Frontal cortex (tissue), 4 donors: ENCODE measurements at places on chromosomes 13 and 19. TPM values are rescaled to one million over a fixed set of nuclear protein-coding genes. Genes with fewer than 3 reads are reported as not detected.

DNA sequence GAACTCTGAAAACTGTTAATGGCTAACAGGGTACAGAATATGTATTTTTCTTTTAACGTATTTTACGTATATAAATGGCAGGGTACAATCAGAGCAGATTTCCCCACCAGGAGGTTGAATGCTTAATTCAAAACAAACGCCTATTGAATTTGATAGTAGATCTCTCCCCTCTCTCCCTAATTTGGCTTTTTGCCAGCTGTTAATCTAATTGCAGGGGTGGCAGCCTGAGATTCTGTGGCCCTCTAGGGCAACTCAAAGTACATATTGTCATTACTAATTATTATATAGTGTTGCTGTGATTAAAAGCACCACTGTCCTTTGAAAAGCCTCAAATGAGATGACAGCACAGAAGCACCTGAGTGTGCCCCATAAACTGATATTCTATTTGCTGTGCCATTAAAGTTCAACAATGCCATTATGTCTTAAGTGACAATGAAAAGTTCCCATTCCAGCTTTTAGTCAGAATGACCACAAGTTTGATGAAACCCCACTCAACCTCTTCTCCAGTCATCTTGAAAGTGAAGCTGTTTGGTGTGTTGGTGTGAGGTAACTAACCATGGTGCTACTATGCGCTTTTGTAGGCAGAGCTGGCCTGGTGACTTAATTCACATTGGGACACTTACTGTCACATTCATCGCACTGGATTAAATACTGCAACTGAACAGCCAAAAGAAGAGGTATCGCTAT is 351.4 kb downstream of the KCNRG start:
- no peak for DNase-seq

DNA sequence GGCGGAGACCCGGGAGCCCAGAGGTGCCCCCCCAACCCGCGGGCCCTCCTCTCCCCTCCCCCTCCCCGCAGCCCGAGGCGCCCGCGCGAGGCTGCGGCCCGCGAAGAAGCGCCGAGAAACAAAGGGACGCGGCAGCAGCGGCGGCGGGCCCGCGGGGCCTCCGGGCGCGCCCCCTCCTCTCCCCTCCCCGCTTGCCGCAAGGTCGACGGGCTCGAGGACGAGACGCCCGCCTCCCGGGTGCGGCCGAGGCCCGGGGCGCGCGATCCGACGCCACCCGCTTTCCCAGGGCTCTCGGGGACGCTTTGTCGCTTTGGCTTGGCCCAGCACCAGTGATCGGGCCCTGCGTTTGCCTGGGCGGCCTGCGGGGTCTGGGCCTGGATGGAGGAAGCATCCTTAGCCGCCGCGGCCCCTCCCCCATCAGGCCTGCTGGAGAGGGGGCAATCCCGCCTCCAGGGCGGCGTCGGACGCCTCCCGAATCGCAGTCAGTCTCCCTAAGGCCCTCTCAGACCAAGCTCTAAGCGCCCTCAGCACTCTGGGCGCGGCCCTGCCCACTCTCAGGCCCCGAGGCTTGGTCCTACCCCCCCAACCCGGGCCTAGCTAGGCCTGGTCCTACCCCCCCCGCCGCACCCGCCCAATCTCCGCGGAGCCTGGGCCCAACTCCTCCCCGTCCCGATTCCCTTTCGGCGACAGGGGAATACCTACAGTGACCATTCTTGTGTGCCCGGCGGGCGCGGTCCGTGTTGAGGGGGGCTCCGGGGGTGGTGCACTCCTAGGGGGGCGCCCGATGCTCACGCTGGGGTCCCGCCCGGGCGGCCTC is 740 bp downstream of the ELAVL3 start:
- DNase-seq = peak; percentile 33

Gene SMIM24
- not detected for total RNA-seq

DNA sequence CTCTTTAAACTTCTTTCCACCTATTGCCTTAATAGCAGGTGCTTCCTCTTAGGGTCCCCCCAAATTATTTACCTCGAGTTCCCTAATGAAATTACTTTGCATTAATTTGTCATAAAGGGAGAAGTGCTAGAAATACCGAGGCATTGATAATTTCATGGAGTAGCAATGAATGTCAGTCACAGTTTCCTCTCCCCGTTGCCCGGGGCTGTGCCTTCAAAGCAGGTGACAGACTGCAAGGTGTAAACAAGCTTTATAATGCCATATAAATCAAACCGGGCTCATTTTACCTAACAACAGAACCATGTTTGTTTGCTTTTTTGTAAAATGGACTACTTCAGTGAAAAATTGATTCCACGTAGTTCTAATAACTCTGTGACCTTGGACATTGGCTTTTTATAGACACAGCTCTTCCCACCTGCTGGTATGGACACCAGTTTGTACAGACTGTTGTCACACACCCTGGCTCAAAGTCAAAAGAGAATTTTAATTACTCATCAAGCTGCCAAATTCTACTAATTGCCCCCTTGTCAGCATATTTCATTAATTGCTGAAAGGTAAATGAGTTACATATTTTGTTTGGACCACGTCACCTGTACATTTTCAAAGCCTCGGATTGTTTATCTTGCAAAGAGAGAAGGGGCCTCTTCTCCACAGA is 171.1 kb downstream of the STK24 start:
- no peak for DNase-seq

DNA sequence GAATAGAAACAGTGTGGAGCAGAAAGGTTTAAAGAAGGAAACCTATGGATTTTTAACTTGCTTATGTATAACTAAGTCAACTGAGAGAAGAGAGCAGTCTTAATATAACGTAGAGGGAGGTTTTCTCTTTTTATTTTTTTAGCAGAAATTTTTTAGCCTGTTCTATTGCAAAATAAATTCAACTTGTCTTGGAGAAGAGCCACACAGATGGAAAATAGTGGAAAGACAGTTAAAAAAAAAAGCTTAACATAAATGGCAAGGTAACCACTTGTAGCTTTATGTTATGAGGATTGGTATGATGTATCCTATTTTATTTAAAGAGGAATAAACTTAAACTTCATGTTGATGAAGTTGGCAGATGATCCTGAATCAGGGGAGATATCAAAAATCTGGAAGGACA is 312.4 kb downstream of the SHISA2 start:
- no peak for DNase-seq

Gene PLEKHJ1
- 40.8 TPM for total RNA-seq

DNA sequence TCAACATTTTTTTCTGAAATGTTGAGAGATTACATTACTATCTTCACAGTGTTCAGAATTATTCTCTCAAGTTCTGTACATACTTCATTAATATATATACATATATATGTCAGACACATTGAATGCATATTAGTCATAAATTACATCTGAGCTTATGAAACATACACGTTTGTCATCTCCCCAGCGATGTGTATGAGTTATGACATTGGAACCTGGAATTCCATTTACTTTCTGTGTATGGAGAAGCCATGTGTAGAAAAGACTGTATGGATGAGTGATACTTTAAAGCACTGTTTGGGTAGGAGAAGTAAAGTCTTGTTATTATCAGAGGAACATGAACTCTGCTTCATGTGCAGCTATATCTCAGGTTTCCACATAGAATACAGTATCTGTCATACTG is 167.2 kb downstream of the FGF14 start:
- no peak for DNase-seq

- DNase-seq = no peak
These were observed 125.9 kb downstream of the COL4A2 start for GRCh38 chr13:110433014-110433413.
